ENCODE measurements at places on chromosomes 12 and 14.

DNA sequence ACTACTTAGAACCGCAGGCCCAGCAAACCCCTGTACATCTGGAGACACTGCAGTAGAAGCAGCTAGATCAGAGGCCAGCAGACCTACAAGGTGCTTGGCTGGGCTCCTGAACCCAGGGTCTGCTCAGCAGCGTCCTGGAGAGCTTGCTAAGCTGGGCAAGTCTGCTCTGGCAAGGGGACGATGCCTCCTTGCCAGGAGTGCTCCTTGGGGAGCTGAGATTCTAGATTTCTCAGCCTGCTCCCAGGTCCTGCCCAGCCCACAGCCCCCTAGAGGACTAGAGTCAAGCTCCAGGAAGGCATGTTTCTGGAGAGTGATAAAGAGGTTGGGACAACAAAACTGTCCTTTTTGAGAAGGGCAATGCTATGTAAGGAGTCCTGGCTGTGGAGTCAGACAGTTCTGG lies 60.3 kb downstream of the HSPB8 start:
- no peak for DNase-seq

DNA sequence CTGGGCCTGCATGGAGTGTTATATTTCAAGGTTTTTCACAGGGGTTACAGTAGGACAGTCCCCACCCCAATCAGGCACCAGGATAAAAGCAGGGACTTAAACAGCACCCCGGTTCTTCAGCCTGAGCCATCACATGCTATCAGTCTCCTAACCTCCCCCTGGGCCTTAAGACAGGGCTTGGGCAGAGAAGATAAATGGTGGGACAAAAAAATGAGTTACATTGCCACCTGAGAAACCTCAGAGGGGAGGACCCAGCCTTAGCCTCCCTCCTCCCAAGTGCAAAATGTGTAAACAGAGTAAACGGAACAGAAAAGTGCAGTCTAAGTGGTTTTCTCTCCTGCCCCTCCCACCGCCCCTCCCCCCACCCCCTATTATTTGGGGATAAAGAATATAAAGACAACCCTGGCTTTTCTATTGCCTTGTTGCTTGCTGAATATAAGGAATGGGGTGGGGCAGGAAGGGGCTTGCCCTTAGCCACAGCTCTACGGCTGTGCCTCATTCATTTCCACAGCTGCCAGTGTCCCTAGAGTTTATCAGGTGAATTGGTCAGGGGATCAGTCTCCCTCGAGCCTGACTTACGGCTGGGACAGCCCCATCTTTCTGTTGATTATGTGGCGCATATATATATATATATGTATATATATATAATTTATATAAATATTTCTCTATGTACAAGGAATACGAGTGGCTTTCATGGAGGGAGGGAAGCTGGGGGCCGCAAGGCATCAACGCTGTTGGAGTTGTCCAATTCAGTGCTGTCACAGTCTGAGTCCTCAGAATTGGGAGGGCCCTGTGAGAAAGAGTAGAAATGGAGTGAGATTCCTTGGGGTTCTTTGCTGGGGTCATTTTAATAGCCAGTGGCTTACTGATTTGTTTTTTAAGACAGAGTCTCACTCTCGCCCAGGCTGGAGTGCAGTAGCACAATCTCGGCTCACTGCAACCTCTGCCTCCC lies 18.5 kb downstream of the MAP3K12 start:
- no peak for DNase-seq

DNA sequence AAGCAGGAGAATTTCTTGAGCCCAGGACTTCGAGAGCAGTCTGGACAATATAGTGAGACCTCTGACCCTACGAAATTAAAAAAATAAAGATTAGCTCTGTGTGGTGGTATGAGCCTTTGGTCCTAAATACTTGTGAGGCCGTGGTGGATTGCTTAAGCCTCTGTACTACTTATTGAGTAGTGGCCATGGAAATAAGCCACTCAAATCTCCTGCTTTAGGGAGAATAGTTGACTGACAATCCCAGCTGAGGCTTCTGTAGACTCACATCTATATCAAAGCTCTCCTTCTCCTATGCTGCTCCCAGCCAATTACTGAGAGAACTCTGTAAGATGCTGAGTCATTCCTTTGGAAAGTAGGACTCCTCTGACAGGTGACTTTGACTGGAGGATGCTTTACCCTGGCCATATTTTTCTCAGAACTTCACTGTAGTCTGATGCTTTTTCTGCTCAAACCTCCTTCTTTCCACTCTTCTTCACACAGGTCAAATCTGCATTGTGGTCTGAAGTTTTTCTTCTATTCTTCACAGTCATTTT lies 420.2 kb downstream of the SLC6A15 start:
- no peak for DNase-seq

GRCh38 chr12:117744418-117744817 lies 224.4 kb downstream of the KSR2 start:
- no peak for DNase-seq

- DNase-seq = no peak
These were observed 833.1 kb upstream of the SEL1L start for GRCh38 chr14:82366803-82367202.

- DNase-seq = no peak
These were observed 508 bp downstream of the HNRNPC start for GRCh38 chr14:21268617-21269251.

GRCh38 chr14:45799511-45799910 lies 546.5 kb upstream of the MIS18BP1 start:
- DNase-seq = no peak

DNA sequence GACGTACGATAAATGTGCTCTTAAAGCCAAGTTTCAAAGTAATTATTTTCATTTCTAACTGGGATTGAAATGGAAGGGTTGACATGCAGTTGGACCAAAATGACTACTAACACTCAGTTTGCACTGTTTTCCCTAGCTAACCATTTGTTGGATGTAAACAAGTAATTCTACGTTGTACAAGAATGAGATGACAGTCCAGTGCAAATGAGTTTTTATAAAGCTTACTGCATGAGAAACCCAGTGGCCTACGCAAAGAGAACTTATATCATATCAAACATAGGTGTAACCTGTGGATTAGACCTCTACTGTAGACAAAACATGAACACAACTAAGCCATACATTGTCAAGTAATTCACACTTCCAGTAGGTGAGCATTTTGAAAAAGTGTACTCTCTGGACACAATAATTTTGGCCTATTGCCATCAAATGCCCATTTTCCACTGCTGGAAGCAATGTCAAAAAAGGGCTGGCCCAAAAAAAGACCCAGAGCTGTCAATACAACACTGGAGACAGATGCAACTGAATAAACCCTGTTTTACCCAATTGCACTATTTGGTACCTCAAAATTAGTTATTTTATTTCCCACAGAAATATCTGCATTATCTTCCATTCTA lies 12.8 kb downstream of the SLC38A2 start:
- no peak for DNase-seq

- DNase-seq = no peak
These were observed 183.4 kb downstream of the KIF26A start for GRCh38 chr14:104321802-104322130.

GRCh38 chr12:3929875-3930615 lies 56.8 kb upstream of the PARP11 start:
- no peak for DNase-seq

DNA sequence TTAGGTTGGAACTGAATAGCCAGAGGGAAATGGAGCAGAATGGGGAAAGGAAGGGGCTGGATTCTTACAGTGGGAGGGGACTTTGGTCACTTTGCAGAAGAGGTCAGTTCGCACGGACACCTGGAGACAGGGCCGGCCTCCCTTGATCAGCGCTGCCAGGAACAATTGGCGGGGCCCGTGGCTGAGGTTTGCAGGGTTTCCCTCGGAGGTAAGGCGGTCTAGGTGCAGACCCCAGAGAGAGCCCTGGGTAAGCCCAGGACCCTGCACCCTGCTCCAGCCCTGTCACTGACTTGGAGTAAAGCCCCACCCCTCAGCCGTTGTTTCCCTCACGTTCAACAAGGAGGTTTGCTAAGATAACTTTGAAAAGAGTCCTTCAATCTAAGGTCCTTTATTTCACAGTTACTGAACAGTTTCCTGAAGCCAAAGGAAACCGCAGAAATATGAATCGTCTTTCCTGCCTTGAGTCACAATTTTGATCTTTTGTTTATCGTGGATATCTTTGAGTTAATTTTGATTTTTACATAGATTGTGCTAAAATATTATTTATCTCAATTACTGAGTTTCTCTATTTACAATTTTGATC lies 231.4 kb upstream of the RTL1 start:
- DNase-seq = no peak

DNA sequence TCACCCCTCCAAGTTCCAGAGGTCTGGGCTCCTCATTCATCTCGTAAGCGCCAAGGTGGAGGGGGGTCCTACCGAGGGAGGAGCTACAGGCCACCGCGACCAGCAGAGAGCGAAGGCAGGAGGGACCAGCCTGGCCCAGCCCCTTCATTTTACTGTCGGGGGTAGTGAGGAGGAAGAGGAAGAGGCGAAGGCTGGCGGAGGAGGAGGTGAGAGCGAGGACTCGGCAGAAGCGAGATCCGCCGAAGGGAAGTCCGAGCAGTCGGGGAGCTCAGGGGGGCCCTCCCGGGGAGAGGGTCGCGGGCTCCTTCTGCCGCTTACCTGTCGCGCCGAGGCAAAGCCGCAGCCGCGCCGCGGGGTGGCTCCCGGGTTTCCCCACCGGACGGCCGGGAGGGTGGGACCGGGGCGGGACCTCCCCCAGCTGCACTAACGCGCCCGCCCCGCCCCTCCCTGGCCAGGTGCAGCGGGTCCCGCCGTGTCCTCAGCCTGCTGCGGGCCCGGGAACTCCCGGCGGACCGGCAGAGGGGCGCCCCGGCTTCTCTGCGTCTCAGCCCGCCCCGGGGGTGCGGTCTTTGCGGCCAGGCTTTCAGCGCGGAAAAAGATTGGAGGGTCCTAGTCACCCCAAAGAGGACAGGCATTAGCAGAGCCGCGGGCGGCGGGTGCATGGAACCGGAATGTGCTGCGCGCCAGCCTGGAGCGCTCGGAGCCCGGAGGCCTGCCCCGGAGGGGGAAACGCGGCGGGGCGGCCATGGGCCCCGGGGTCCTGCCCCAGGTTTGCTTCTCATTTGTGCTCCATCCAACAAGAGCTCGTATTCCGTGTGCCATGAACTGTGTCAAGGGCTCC lies at the start of gene GALNT6:
GALNT6 (minus strand) TSS at position 124 of the 841 bp plus-strand sequence. CDS start 11,625 bp downstream, outside the sequence.
- DNase-seq = peak; percentile 22

DNA sequence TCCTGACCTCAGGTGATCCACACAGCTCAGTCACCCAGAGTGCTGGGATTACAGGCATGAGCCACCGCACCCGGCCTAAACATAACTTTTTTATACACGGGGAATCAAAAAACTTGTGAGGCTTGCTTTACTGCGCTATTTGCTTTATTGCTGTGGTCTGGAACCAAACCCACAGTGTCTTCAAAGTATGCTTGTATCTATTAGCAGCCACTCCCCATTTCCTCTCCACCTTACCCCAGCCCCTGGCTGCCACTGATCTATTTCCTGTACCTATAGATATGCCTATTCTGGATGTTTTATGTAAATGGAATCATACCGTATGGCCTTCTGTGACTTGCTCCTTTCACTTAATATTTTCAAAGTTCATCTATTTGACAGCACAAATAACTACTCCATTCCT lies 233.4 kb downstream of the BMP4 start:
- DNase-seq = no peak

- DNase-seq = no peak
These were observed 146.4 kb upstream of the KRR1 start for GRCh38 chr12:75657831-75658230.

DNA sequence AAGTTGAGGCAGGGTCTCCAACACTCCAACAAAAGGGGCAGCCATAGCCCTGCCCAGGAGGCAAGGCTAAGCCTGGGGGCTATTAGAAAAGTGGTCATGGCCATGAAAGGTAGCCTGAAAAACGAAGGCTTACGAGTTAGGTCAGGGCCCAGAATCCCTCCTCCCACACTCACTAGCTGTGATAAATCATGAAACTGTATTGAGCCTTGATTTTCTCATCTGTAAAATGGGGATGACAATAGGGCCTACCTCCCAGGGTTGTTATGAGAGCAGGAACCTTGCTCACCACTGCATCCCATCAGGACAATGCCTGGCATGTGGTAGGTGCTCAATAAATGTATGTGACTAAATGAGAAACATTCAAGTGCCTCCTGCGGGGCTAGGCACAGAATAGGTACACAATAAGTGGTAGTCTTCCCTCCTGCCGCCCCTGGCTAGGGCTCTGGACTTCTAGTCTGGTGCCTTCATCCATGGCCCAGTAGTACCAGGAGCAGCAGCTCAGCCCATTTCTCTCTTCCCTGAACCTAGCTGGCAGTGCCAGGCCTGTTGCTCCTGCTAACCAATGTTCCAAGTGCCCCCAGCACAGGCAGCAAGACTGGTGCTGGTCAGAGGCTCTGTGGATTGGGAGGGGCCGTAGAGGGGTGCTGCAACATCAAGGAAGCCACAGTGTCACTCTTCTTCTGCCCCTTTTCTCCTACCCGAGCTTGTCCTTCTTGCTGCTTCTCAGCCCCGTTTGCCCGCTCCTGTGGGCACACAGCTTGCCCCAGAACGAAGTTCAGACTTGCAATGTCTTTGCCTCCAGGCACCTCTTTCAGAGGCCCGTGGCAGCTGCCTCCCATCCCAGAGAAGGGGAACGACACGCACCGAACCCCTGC lies 7.8 kb downstream of the PGF start:
- DNase-seq = no peak

All from NCI-H1048 (cell line).